ENCODE measurements at places on chromosomes 11 and 22. TPM values are rescaled to one million over a fixed set of nuclear protein-coding genes. Genes with fewer than 3 reads are reported as not detected.

CD248 gene
- 7.8 TPM for total RNA-seq

TUB gene
- total RNA-seq = 0.20 TPM

PANX2 gene
- total RNA-seq = not detected

TUBA8 gene
- total RNA-seq = 2.7 TPM

DNA sequence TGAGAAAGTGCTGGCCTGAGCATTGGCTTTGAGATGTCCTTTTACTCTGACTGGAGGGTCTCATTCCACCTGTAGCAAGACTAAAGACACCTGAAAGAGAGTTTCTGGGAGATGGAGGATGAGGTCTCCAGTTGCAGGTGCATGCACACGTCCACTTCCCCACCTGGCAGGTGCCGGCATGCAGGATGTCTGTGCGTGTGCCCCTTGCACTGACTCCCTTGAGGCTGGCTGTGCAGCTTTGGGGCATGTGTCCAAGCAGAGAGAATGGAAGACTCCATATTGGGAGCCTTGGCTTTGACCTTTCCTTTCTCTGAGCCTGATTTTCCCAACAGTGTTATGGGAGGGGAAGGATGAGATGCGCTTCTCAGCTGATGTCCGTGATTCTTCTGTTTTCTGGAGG is 44.0 kb upstream of the TUB start:
- no peak for DNase-seq

Measured in T-cell (primary cell).